ENCODE measurements at places on chromosomes 12 and 14.

- DNase-seq: peak; percentile 68
These were observed 8.6 kb downstream of the SETD1B start for GRCh38 chr12:121812320-121812871.

GRCh38 chr14:106850913-106851825 lies 1324.8 kb downstream of the TMEM121 start:
- DNase-seq: no peak

DNA sequence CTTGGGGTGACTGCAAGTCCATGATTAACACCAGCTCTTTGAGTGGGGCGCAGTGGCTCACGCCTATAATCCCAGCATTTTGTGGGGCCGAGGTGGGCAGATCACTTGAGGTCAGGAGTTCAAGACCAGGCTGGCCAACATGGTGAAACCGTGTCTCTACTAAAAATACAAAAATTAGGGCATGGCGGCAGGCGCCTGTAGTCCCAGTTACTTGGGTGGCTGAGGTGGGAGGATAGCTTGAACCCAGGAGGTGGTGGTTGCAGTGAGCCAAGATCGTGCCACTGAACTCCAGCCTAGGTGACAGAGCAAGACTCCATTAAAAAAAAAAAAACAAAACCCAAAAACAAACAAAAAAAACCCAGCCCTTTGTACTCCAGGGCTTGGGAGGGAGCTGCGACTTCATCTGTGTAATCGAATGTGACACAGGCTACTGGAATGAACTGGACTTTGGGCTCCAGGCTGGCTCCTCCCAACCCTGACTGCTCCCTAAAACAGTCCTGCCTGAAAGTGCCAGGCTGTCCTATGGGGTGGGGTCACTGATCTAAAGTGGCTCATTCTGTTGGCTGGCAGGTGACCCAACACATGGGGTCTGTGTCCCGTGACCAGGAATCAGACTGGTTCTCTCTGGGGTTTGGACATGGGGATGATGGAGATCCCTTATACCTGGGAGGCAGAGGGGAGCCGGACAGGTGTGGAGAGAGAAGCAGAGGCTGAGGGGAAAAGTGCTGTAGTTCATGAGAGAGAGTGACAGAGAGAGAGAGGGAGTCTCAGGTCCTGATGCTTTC lies 9.3 kb upstream of the C12orf43 start:
- no peak for DNase-seq

GRCh38 chr12:65039301-65039700 lies 81.8 kb downstream of the WIF1 start:
- DNase-seq: no peak

DNA sequence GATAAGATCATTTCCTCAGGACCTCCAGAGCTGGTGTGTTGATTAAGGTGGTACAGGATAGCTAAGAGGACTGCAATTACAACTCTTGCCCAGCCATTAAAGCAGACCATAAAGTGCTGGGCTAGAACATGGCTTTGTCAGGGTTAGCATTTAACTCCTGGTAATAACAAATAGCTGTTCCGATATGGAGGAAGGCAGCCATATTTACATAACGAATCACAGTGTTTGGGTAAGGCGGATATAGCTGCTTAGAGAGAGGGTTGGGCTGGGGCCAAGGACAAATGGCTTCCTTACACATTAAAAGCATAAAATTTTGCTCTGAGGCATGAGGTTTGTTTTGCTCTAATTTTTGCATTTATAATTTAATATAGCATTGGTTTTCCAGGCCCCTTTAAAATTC lies 297.7 kb upstream of the DDHD1 start:
- no peak for DNase-seq

GRCh38 chr12:92300777-92301176 lies 155.1 kb upstream of the BTG1 start:
- DNase-seq: no peak

- no peak for DNase-seq
These were observed 10.1 kb upstream of the CEBPE start for GRCh38 chr14:23128969-23129758.

GRCh38 chr14:21807975-21808374 lies 134.4 kb upstream of the OR4E1 start:
- no peak for DNase-seq

GRCh38 chr14:80958226-80958625 lies 2.8 kb downstream of the TSHR start:
- no peak for DNase-seq

GRCh38 chr14:73576391-73576790 lies 7.4 kb downstream of the ACOT2 start:
- no peak for DNase-seq

DNA sequence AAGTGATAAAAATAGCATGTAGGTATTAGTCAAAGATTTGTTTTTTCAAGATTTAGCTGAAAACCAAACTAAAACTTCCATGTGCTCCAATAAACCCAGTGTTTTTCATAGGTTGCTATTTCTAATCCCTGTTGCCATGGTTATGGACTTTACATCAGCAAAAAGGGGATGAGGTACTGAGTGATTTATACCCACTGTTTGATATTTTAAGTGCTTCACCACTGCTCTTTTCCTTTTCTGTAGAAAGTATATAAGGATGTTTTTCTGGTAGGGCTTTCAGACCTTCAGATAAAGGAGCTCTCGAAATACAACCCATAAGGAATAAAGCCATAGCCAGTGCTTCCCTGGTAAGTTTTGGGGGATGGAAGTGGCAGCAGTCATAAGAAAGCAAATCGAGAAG lies at the start of gene OTOGL:
TSS of gene OTOGL (plus strand) at position 279 of the 400 bp plus-strand sequence. CDS start 109,895 bp downstream, outside the sequence.
- DNase-seq: peak; percentile 31

GRCh38 chr12:108724054-108724889 lies 7.0 kb downstream of the CORO1C start:
- DNase-seq: no peak

DNA sequence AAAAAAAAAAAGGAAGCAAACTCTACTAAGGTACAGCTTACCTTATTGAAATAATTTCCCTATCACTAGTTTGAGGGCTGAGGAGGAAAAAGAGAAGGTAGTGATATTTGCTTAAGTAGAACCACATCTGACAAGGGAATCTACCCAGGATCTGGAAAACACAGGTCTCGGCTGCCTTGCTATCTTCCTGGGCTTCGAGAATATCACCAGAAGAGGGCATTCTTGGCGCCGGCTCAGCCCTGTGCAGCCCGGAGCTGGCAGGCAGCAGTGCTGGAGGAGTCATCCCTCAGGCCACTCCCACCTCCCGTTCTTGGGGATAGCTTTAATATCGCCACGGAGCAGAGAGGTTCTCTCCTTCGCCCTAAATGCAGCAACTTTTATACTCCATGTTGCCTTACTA lies 1181.2 kb downstream of the VRK1 start:
- peak; percentile 76 for DNase-seq

Measured in muscle of leg (tissue), 16 donors.